ENCODE measurements at places on chromosomes 5 and 9.

DNA sequence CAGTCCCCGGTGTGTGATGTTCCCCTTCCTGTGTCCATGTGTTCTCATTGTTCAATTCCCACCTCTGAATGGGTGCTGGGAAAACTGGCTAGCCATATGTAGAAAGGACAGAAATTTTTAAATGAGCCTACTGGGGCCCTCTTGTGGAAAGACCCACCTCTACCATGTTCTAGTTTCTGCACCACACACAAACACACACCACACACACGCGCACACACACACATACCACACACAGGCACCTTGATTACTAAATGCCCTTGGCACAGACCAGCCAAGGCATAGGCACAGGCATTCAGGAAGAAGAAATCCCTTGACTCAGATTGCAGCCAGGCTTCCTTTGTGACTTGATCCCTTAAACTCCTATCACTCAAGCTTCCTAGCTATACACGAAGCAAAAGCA lies 60.5 kb downstream of the SIL1 start:
- H3K4me1 ChIP-seq = no peaks in the 10 kb centered on the region
- no peak overlapping the region for H3K4me3 ChIP-seq

DNA sequence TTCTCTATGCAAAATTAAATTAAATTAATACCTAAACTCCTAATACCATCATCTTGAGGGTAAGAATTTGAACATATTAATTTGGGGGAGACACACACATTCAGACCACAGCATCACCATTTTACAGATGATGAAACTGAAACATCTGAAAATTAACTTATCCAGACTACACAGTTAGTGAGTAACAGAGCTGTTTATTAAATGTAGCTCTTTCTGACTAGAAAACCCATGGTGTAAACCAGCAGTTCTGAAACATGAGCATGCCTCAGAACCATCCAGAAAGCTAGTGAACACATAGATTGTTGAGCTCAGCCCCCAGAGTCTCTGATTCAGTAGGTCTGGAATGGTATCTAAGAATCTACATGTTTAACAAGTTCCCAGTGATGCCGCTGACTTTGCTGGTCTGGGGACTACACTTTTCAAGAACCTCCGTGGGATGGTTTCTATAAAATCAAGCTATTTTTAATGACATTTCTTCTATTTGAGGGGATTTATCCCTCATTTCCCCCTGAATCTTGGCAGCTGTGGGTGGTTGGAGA lies 113.5 kb downstream of the RORB start:
- H3K27ac ChIP-seq = no peak overlapping the region
- H3K27me3 ChIP-seq = no peaks in the 10 kb centered on the region
- no peak overlapping the region for H3K4me3 ChIP-seq
- H3K36me3 ChIP-seq = no peaks in the 10 kb centered on the region
- DNase-seq = no peak
- no peaks in the 10 kb centered on the region for H3K4me1 ChIP-seq

- no peaks in the 10 kb centered on the region for H3K4me1 ChIP-seq
- no peak overlapping the region for H3K4me3 ChIP-seq
- no peak overlapping the region for H3K27ac ChIP-seq
- DNase-seq = no peak
- no peaks in the 10 kb centered on the region for H3K36me3 ChIP-seq
Measured at GRCh38 chr9:87620731-87621322, 105.1 kb upstream of the CTSL start.

DNA sequence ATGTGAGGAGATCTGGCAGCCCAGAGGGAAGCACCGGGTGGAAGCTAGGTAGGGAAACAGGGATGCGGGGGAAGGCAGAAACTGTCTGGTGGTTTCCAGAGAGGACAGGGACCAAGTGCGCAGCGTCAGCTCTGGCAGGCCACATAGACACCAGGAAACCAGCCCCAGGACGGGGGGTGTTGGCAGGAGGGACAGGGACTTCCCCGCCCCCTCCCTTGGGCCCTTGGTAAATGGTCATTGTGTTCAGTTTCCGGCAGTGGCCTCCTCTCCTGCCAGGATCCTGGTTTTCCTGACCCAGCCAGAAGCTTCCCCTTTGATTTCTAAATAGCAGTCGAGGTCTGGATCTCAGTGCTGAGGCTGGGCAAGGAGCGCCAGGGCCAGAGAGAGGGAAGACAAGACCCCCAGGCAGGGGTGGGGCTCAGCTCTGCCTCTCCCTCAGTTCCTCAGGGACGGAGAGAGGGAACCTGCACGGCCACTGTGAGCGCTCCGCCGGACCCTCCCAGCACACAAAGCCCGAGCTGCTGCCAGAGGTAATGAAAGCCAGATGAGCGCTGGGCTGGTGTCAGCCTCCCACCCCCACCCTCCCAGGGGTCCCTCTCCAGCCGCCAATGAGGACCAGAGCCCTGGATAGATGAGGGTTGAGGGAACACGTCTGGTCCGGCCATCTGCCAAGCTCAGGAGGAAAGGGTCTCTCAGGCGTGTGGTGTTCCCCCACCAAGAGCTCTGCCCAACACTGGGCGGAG lies 1.8 kb downstream of the RALGDS start:
- DNase-seq = no peak
- no peaks in the 10 kb centered on the region for H3K36me3 ChIP-seq
- no peak overlapping the region for H3K27ac ChIP-seq
- H3K27me3 ChIP-seq = no peaks in the 10 kb centered on the region

DNA sequence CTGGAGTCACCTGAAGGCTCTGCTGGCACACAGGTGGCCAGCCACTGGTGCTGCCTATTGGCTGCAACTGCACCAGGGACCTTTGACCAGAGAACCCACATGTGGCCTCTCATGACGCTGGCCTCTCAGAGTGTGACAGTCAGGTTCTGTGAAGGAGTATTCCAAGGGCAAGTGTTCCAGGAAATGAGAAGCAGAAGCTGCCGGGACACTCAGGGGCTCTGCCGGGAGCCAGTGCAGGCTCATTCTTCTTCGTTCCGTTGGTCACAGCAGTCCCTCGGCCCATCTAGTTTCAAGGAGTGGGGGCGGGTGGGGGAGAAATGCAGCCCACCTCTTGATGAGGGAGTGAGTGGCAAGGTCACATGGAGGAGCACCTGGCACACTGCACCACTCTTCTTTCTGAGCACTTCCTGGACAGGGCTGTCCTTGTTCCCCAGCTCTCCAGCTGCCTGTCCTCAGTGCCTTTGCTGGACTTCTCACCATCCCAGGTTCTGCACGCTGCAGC lies 237.5 kb downstream of the GADD45G start:
- DNase-seq = no peak
- no peak overlapping the region for H3K4me3 ChIP-seq
- H3K36me3 ChIP-seq = no peaks in the 10 kb centered on the region
- no peak overlapping the region for H3K27ac ChIP-seq
- no peaks in the 10 kb centered on the region for H3K27me3 ChIP-seq

DNA sequence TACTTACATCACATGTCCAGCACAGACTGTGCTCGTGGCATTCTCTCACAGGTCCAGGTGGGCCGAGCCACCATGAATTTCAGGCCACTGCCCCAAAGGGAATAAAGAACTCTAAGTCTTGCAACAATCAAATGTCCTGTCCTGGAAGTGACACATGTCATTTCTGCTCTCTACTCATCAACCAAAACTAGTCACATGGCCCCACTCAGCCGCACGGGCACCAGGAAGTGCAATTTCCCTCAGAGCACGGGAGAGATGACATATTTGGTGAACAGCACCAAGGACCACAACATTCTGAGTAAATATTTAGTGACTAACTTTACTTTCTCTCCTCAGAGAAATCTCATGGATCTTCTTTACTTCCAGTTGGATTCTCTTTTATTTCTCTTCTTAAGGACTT lies 131.1 kb upstream of the TUT7 start:
- no peak overlapping the region for H3K4me3 ChIP-seq
- no peaks in the 10 kb centered on the region for H3K4me1 ChIP-seq
- DNase-seq = no peak
- H3K27me3 ChIP-seq = no peaks in the 10 kb centered on the region
- no peaks in the 10 kb centered on the region for H3K36me3 ChIP-seq

DNA sequence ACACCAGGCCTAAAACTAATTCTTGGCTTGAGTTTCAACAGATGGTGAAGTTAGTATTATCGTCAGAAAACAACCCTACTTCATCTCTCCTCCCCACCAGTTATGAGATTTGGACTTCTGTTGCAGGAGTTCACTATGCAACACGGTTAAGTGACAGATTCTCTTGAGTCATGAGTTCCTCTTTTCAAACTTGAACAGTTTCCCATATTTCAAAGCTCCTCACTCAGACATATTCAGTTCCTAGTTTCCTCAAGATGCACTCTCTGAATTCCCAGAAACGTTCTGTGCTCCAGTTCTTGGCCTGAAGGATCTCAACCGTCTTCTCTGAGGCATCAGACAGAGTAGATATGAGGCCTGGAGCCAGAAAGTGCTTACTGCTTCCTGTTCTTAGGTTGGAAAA lies 7.3 kb upstream of the PTGER4 start:
- H3K36me3 ChIP-seq = no peaks in the 10 kb centered on the region
- no peak overlapping the region for H3K4me3 ChIP-seq
- peaks cover 64% of the 10 kb centered on the region for H3K4me1 ChIP-seq
- H3K27me3 ChIP-seq = no peaks in the 10 kb centered on the region

- no peaks in the 10 kb centered on the region for H3K4me1 ChIP-seq
- no peaks in the 10 kb centered on the region for H3K36me3 ChIP-seq
- no peaks in the 10 kb centered on the region for H3K27me3 ChIP-seq
- no peak overlapping the region for H3K27ac ChIP-seq
Measured at GRCh38 chr5:161105525-161105924, 253.5 kb upstream of the ATP10B start.

DNA sequence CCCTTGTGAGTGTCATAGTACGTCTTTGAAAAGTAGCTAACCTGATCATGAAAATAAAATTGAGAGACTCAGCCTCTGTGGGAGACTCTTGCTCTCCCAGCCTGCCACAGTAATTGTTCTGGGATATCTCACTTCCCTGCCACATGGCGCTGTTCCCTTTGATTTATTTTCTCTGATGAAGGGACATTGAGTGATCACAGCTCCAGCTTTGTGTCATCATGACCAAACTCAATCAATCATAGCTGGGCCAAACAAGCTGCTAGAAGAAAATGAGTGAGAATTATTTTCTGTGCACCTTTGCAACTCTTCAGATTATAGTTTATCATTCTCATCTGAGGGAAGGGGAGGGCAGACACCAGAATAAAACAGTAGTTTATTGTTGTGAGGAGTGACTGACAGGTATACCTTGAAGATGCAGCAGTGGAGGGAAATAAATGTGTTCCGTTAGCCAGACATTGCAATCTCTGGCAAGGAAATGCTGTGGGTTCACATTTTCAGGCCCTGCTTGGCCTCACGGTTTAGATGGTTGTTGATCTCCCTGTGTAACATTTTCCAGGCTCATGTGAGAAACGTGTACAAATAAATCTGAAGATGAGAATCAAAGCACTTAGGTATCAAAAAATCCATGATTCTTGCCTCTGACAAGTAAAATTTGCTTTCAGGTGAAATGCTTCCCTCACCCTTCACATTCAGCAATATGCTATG lies 174.7 kb upstream of the FBXL17 start:
- H3K4me3 ChIP-seq = no peak overlapping the region
- H3K27ac ChIP-seq = no peak overlapping the region

- H3K27me3 ChIP-seq = peaks cover 24% of the 10 kb centered on the region
- DNase-seq = no peak
- H3K36me3 ChIP-seq = no peaks in the 10 kb centered on the region
- no peak overlapping the region for H3K4me3 ChIP-seq
- H3K4me1 ChIP-seq = no peaks in the 10 kb centered on the region
Measured at GRCh38 chr5:51385216-51385615, 2.0 kb downstream of the ISL1 start.

DNA sequence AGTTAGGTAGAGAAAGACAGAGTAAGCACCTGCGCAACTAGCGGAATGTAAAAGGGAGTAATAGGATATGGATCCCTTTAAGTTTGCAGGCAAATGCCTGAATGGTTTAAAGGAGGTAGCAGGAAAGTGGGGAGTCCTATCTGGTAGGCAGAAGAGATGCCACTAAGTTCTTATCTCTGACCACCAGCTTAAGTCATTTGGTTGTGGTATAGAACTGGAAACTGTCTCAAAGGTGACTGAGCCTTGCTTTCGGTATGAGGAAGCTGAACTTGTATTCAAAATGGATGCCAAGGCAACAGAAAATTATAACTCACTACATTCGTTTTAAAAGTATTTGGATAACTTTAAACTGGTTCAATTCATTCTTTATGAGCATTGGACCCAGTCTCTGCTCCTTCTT lies 475.6 kb downstream of the DMRTA1 start:
- no peaks in the 10 kb centered on the region for H3K36me3 ChIP-seq
- no peak overlapping the region for H3K4me3 ChIP-seq
- H3K27ac ChIP-seq = no peak overlapping the region
- no peaks in the 10 kb centered on the region for H3K27me3 ChIP-seq

DNA sequence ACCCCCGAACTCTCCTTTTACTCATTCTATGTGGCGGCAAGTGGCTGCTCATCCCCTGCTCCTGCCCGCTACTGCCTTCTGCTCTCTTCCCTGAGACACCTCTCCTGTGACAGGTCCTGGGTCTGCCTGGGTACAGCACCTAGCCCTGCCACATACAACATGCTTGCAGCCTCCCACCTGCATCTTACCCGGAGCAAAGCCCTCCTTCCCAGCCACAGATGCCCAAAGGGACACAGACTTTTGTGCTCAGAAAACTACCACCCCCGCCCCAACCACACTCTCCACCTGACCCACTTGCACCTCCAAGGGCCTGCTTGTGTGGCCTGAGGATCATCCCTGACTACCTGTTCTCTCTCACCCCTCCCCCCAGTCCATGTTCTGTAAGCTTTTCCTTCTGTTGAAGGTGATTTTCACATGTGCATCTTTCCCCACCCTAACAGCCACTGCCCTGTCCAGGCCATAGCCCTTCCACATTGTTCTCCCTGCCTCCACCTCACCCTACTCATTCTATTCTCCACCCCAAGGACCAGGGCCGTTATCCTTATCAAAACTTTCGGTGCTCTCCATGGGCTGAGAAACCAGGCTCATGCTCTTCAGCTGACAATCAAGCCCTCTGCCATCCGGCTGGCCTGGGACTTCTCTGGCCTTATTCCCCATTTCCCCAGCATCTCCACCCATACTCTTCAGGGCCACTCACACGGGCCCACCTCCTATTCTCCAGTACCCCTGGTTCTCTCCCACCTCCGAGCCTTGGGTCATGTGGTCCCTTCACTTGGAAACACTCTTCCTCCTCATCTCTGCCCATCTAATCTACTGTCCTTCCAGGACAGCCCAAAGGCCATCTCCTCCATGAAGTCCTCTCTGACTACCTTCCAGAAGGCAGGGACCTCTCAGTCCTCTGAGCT lies 46.4 kb upstream of the ALDH1B1 start:
- DNase-seq = no peak
- no peak overlapping the region for H3K27ac ChIP-seq
- no peaks in the 10 kb centered on the region for H3K36me3 ChIP-seq
- H3K4me3 ChIP-seq = no peak overlapping the region
- H3K27me3 ChIP-seq = no peaks in the 10 kb centered on the region

GRCh38 chr9:131096269-131097125 lies at the start of gene AIF1L:
Gene AIF1L, plus strand, starts transcription at chr9:131096531. Its CDS starts 99 bp downstream, at chr9:131096630.
- no peaks in the 10 kb centered on the region for H3K36me3 ChIP-seq
- peaks cover 32% of the 10 kb centered on the region for H3K27me3 ChIP-seq
- H3K4me1 ChIP-seq = no peaks in the 10 kb centered on the region
